GM12878 (cell line): ENCODE measurements at places on chromosomes 1 and 21. TPM values are rescaled to one million over a fixed set of nuclear protein-coding genes. Genes with fewer than 3 reads are reported as not detected.

GRCh38 chr1:62271948-62272728 is 47.1 kb downstream of the KANK4 start:
- DNase-seq: peak; percentile 26

LYPLAL1 gene
- polyA plus RNA-seq: 70.0 and 70.1 TPM in 2 replicates

- DNase-seq: no peak
Observed at GRCh38 chr1:13832536-13832935, 132.5 kb downstream of the PRDM2 start.

- DNase-seq: no peak
Observed at GRCh38 chr1:182128502-182128901, 67.0 kb upstream of the ZNF648 start.

DNA sequence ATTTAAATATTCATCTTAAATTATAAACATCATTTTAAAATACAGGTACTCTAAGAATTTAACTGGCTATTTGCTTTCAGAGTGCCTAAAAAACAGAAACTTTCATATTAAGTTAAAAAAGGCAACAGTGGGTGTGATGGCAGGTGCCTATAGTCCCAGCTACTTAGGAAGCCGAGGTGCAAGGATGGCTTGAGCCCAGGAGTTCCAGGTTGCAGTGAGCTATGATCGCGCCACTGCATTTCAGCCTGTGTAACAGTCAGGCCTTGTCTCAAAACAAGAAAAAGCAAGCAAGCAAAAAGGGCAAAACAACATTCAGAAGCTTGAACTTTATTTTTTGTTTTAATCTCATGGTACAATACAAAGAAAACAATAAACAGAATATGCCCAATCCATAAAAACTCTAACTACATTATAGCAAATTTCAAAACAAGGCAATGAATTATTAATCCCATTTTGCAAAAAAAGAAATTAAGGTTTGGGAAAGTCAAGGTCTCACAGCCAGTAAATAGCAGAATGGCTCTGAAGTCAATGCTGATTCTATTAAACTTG is 15.2 kb downstream of the ENAH start:
- no peak for DNase-seq

RYR2 gene
- not detected in 2 replicates for polyA plus RNA-seq

LCE1B gene
- polyA plus RNA-seq: 2.4 and 2.5 TPM in 2 replicates

USH2A gene
- 0.01 TPM in 1 of 2 replicates, not detected in the other for polyA plus RNA-seq

- DNase-seq: peak; percentile 13
Observed at GRCh38 chr1:114979278-114979891, 50.2 kb upstream of the TSHB start.

ETV3L gene
- 1.1 and 1.2 TPM in 2 replicates for polyA plus RNA-seq

- no peak for DNase-seq
Observed at GRCh38 chr1:189662190-189662589, 815.5 kb downstream of the BRINP3 start.

DISP3 gene
- polyA plus RNA-seq: 0.10 TPM in 1 of 2 replicates, not detected in the other

- no peak for DNase-seq
Observed at GRCh38 chr1:201917362-201918033, 28.8 kb downstream of the SHISA4 start.

- DNase-seq: no peak
Observed at GRCh38 chr21:29826386-29826785, 113.4 kb downstream of the GRIK1 start.

PAQR6 gene
- polyA plus RNA-seq: 0.88 and 1.3 TPM in 2 replicates

DNA sequence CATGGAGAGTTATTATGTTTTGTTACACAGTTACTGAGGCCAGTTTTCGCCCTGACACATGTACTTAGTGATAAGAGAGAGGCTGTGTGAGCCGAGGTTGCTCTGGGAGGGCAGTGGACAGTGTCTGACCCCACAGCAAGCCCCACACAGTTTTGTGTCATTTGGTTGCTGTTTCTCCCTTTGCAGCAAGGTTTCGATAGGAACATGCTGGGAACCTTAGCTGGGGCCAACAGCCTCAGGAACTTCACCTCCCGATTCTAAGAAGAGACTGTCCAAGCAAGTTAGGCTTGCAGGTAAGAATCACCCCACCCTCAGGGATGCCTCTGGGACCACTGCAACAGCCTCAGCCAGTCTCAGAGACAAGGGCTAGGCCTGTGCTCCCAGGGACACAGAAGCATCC is 45.3 kb downstream of the PKP1 start:
- DNase-seq: no peak

KIF21B gene
- polyA plus RNA-seq: 3.0 and 4.4 TPM in 2 replicates

HTR6 gene
- polyA plus RNA-seq: 1.2 and 2.2 TPM in 2 replicates

DNA sequence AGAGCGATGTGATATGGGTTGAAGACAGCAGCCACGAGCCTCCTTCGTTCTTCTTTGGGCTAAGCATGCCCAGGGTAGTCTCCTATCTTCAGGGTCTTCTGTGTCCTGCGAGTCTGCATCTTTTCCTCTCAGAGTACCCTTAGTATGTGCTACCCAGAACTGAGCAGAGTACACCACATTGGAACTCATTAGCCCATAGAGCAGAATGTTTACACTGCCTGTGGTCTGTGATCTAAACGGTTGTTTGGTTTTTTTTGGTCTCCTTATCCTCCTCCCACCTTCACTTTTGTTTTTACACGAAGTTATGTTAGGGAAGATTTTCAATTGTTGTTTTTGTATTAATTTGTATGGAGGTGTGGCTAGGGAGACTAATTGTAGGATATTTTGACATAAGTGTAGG is 126.4 kb downstream of the NEK7 start:
- DNase-seq: no peak

ZSWIM5 gene
- 0.07 and 0.29 TPM in 2 replicates for polyA plus RNA-seq

GRCh38 chr1:67496329-67496728 is 66.1 kb upstream of the SERBP1 start:
- no peak for DNase-seq

- no peak for DNase-seq
Observed at GRCh38 chr21:37450445-37450941, 83.9 kb downstream of the DYRK1A start.

DENND2C gene
- polyA plus RNA-seq: 0.07 TPM in 1 of 2 replicates, not detected in the other

C1orf115 gene
- 3.8 and 4.2 TPM in 2 replicates for polyA plus RNA-seq

ANXA9 gene
- 0.16 and 0.28 TPM in 2 replicates for polyA plus RNA-seq

DNA sequence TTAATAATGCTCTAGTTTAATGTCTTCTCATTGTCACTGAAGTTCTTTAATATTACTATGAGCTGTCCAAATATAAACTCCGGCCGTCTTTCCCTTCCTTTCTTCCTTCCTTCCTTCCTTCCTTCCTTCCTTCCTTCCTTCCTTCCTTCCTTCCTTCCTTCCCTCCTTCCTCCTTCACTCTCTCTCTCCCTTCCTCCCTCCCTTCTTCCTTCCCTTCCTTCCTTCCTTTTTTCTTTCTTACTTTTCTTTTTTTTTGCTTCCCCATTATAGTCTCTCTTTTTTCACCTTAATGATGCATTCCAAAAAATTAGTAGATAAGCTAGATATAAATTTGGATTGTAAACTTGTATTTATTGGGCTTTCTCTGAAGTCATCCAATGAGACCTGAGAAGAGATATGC is 431.0 kb upstream of the ADGRL4 start:
- DNase-seq: no peak

- no peak for DNase-seq
Observed at GRCh38 chr1:233485385-233485784, 128.5 kb upstream of the KCNK1 start.

GRCh38 chr1:165371588-165372225 is 15.2 kb upstream of the LMX1A start:
- DNase-seq: no peak

DNA sequence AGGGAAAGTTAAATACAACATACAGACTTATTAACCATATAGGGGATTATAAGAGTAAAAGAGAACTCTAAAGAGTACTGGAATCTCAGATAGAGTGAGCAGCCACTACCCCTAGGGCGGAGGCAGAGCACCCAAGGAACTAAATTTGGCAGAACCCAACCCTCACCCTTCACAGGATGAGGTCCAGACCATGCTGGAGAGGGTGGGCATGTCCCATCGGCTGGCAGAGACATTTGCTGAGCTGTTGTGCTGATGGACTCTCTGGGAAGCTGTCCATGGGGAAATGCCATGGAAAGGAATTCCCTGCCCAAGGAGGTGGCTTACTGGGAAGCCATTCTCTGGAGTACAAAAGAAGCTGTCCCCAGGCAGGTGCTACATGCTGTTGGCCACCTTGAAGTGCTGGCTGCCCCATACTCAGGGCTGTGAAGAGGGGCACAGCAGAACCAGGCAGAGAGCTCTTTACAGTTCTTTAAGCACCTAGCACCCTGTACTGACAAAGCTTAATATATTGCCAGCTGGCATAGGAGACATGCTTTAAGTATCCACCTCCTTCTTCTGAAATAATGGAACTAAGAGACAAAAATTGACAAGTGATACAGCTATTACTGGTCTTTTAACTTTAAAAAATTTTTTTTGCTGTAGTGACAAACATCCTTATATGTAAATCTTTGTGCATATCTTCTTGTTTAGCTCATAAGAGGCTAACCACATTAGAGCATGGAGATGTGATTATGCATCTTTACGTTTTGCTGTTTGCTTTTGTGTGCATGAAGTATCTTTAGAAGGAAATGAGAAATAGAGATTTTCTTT is 29.6 kb downstream of the TSNAX start:
- DNase-seq: no peak

DNA sequence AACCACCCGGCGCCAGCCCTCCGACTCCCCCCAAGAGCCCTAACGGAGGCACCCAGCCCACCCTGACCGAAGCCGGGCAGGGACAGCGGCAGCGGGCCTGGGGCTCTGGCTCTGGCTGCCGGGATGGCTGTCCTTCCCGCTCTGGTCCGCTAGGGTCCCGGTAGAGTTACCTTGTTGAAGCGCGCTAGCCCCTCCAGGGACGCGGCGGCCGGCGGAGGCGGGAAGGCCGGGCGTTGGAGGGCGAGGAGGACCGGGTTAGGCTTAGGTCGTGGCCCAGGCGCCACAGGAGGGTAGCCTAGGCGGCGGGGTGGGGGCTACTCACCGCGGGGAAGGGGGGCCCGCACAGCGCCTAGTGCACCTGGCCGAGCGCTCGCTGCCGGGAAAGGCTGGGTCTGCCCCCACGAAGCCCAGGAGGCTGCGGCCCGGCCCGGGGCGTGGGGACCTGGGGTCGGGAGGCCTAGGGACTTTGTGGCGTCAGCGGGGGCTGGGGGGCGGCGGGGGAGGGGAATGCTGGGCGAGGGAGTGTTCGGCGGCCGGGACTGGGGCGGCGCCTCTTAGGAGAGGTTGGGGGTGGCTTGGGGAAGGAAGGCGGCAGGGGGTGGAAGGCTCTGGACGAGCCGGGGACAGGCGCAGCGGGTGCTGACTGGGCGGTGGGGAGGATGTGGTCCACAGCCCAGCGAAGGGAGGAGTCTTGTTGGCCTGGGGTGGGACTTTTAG is at the start of gene TRIM17:
Gene TRIM17 (minus strand): TSS at position 645 of the 717 bp plus-strand sequence. CDS start 1,789 bp downstream, outside the sequence.
- DNase-seq: no peak

DNA sequence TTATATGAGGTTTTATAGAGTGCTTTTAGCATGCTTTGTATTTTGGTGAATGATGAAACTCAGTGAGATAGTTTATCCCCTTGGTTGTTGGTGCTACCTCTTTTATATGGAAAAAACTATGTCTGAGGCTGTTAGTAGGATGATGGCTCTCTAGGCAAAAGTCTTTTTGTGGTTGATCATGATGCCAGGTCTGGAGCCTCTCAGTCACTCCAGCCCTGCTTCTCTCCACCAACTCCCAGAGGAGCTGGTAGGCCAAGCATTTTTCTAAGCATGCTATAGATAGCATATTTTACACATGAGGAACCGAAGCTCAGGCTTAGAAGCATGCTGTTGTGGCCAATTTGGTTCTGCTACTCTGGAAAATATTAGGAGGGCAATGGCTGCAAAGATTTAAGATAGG is 82.2 kb downstream of the FMN2 start:
- DNase-seq: no peak

VPS26C gene
- polyA plus RNA-seq: 36.8 and 41.5 TPM in 2 replicates

DNA sequence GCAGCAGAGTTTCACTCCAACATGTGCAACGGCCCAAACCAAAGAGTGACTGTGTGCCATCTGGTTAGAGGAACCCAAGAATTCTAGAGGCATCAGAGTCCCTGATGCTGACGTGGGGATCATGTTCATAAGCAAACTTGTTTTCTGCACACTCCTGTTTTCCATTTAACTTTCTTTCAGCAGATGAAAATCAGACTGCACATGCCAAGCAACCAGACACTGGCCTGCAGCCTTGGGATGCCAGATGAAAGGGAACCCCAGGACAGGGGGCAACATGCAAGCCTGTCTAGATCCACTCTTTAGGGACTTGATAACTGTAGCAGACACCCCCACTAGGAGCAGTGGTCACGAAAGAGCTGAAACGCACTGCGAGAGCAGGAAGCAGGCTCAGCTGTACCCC is 56.8 kb downstream of the SLC66A1 start:
- DNase-seq: no peak

DNA sequence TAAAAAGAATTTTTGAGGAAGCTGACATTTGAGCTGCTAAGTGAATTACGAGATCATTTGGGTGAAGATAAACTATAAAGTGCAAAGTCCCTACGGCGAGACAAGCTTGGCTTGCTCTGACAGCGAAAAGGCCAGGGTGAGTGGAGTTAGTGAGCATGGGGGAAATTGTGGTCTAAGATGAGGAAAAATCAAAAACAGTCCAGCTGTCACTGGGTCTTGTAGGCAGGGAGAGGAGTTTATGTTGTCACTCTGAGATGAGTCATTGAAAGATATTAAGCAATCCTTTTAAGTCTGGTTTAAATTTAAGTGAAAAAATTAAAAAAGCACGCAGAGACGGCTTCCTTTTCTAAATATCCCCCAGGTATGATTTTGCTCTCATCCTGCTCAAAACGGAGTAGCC is 601.9 kb downstream of the MRPL39 start:
- no peak for DNase-seq

FMO4 gene
- 0.26 and 0.64 TPM in 2 replicates for polyA plus RNA-seq
